Uterine smooth muscle cell (primary cell): ENCODE measurements at places on chromosomes 1 and 21. TPM values are rescaled to one million over a fixed set of nuclear protein-coding genes. Genes with fewer than 3 reads are reported as not detected.

Gene SNX7
- total RNA-seq = 35.2 and 48.1 TPM in 2 replicates

Gene NPHP4
- 7.5 and 9.2 TPM in 2 replicates for total RNA-seq

Gene WDR64
- not detected in 2 replicates for total RNA-seq

Gene NR1I3
- total RNA-seq = not detected in 2 replicates

Gene ISG15
- total RNA-seq = 46.4 and 53.9 TPM in 2 replicates

Gene AMY2B
- total RNA-seq = 2.9 and 7.1 TPM in 2 replicates

Gene EFNA1
- total RNA-seq = 0.22 and 0.75 TPM in 2 replicates
